ENCODE measurements at places on chromosomes 13 and 19.

DNA sequence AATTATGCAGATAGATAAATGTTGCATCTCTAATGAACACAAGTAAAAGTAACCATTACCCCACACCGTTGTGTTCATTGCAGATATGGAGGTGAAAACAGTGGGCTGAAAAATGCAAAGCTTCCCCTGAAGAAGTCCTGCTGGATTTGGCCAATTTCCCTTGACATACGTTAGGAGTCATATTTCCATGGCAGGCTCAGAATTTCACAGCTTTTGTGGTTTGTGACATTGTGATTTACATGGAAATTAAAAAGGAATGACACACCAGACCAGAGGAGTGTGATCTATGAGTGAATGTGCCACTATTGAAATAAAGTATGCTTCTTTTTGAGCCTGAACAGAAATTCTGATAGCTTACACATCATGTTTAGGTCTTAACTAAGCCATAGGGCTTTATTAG is 221.1 kb upstream of the TMTC4 start:
- no peak for DNase-seq

GRCh38 chr13:77507931-77508776 is 27.4 kb upstream of the SCEL start:
- DNase-seq: peak; percentile 60

DNA sequence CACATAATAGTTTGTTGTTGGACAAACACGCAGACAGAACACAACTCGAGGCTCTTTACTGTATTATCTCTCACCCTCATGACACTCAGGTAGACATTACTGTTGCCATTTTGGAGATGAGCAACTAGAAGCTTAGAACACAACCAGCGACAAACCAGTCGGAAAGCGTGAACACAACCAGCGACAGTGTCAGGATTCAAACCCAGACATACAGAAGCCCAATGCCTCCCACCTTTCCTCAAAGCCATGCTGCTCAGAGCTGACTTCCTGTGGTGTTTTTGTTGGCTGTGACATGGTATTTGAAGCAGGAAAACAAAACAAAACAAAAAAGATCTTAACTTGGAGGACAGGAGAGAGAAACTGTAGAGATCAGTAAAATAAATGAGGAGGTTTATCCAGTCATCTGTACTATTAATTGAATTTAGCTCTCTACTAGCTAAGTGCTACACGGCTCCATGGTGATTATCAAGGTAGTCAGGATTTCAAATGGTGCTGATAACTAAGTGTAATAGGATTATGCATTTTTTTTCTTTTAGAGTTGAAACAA is 92.1 kb downstream of the STARD13 start:
- DNase-seq: no peak

GRCh38 chr19:9847087-9847671 is 12.1 kb downstream of the PIN1 start:
- DNase-seq: peak; percentile 78

DNA sequence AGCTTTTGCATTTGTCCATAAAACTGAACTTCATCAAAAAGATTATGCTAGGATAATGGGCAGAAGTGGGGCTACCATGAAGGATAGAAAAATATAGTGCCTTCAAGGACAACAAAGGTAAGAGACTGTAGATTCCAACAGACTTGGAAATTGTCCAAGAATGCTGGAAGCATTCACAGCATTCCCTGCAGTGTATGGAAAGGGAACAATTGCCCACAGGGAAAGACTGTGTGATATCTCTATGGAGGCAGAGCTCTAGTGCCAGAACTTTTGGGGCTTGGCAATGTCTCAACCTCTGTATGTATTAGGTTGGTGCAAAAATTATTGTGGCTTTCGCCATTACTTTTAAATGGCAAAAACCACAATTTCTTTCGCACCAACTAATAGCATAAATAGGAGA is 1598.8 kb upstream of the MIR17HG start:
- no peak for DNase-seq

- no peak for DNase-seq
Observed at GRCh38 chr19:50558449-50558848, 9.8 kb downstream of the LRRC4B start.

- no peak for DNase-seq
Observed at GRCh38 chr19:32202244-32202643, 143.2 kb upstream of the ZNF507 start.

DNA sequence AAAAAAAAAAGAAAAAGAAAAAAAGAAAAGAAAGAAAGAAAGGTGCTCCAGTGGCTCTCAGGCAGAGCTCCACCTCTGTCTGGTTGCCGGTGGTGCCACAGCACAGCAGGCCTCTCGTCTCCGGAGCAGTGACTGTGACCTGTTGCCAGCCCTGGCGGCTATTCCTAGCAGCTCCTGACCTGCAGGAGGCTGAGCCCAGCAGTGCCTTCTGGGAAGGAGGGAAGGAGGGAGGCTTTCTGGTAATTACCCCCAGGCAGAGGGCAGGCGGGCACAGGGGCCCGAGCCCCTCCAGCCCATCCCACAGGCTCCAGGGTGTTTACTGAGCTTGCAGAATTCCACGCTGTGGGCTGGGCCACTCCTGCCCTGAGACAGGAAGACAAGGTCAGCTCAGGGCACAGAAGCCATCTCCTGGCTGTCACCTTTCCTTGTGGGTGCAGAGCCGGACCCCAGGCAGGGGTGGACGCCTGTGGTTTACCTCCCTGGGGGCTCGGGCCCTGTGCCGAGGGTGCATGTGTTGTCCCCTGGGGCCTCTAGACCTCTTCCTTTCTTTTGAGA is 77.9 kb downstream of the GNG7 start:
- DNase-seq: no peak

Measured in HS-5 (cell line).